ENCODE measurements at places on chromosomes 2 and 18.
A peak's percentile ranks its signal among the peaks of the same experiment; 100 is the strongest.

- DNase-seq: no peak
Measured at GRCh38 chr2:123693836-123694235, 331.3 kb upstream of the CNTNAP5 start.

- DNase-seq: no peak
Measured at GRCh38 chr2:180472133-180472532, 465.0 kb upstream of the CWC22 start.

- DNase-seq: no peak
Measured at GRCh38 chr2:186645999-186646398, 47.9 kb upstream of the FAM171B start.

DNA sequence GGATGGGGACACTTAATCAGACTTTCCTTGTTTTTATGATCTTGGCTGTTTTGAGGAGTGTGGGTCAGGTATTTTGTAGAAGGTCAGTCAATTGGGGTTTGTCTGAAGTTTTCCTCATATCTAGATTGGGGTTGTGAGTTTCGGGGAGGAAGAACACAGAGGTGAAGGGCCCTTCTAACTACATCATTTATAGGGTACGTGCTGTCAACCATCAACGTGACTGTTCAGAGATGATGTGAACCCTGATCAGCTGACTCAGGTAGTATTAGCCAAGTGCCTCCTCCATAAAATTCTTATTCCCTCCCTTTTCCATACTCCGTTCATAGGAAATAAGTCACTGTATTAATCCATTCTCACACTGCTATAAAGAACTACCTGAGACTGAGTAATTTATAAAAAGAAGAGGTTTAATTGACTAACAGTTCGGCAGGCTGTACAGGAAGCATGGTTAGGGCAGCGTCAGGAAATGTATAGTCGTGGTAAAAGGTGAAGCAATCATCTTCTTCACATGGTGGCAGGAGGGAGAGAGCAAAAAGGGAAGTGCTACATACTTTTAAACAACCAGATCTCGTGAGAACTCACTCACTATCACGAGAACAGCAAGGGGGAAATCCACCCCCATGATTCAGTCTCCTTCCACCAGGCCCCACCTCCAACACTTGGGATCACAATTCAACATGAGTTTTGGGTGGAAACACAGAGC lies 547.1 kb upstream of the LINC00305 start:
- peak; percentile 44 for DNase-seq

- DNase-seq: no peak
Measured at GRCh38 chr2:26971911-26972786, 1.7 kb downstream of the MAPRE3 start.

- DNase-seq: no peak
Measured at GRCh38 chr2:196589419-196589818, 50.1 kb upstream of the CCDC150 start.

GRCh38 chr2:27079233-27080139 lies 1.1 kb downstream of the EMILIN1 start:
- no peak for DNase-seq

- no peak for DNase-seq
Measured at GRCh38 chr18:3458378-3458777, 8.4 kb downstream of the TGIF1 start.

DNA sequence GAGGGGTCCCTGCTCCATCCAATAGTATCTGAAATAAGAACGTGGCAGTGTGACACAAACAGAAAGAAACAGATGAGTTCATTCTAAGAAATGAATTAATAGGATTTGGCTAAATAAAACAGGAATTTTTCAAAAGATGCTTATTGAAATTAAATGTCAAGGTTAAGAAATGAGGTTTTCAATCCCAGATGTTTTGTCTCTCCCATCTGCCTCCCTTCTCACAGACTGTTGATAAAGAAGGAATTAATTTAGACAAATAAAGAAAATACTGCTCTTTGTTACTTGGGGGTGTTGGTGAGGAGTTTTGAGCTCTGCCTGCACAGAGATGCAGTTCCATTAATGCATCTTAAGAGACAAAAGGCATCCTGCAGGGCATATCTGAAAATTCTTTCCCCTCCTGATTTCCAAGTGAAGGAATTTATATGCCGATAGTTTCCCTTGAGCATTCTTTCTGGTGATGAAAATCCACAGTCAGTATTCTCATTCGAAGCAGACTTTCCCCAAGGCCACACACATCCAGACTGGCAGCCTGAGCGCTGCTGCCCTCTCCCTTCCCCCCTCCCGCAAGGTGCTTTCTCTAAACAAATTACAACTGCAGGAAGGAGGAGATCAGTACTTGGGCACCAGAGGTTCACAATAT lies 385.4 kb upstream of the RND3 start:
- no peak for DNase-seq

- DNase-seq: no peak
Measured at GRCh38 chr2:28325567-28326468, 66.8 kb upstream of the FOSL2 start.

- DNase-seq: no peak
Measured at GRCh38 chr2:26494891-26495290, 17.0 kb upstream of the OTOF start.

GRCh38 chr2:38775921-38776225 lies 2.1 kb upstream of the GEMIN6 start:
- no peak for DNase-seq

GRCh38 chr18:79328887-79329286 lies 66.8 kb upstream of the NFATC1 start:
- DNase-seq: no peak

DNA sequence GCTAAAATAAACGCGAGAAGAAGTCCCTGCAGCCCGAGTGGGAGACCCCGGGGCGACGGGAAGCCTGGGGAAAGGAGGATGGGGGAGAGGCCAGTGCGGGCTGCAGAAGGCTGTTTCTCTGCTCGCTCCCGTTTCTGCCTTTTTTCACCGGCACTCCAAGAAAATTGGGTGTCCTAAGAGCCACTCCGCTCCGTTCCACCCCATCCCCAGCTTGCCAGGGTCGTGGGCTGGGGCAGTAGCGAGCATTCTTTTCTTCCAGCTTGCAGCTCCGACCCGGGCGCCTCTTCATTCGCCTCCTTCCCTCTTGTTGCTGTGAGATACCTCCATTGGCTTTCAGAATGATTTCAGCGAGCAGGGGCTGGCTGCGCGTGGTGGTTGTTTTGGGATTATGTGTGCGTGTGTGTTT lies 1.1 kb downstream of the HOXD3 start:
- no peak for DNase-seq

DNA sequence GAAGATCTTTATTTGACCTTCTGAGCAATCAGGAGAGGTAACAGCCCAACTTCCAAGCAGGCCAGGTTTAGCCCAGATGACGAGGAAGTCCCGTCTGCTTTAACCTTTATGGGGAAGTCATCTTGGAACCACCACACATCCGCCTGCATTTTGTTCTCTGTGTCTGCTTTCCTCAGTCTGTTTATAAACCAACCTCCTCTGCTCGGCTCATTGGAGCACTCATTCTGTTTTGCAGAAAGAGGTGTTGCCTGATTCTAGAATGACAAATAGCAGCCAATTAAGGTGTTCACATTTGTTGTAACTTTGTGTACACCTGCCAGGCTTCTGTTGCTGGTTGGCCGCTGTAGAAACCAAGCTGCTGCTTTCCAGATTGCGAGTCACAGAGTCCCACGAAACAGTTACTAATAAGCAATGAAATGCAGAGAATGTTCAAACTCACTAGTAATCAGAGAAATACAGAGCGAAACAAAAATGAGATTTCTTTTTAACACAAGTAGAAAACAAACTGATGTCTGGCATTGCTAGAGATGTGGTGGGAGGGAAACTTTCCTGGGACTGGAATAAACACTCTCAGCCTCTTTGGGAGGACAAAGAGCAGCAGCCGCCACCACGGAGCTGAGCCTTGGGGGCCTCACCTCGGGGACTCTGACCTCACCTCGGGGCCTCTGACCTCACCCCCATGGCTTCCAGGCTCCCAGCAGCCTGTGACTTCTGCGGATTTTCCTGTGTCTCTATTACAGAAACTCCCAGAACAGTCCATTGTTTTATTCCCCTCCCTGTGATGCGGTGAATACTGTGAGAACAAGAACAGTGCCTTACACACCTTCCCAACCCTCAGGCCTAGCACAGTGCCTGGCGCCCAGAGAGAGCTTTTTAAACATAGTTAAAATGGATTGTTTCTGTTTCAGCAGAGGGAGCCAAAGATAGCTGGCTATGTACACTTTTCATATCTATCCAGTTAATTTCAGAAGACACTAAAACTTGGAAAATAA lies 64.0 kb downstream of the MBP start:
- no peak for DNase-seq

- DNase-seq: no peak
Measured at GRCh38 chr18:6610466-6610865, 119.0 kb upstream of the ARHGAP28 start.

- no peak for DNase-seq
Measured at GRCh38 chr2:25257032-25257552, 84.6 kb downstream of the DNMT3A start.

GRCh38 chr2:176110415-176111308 lies 3.6 kb downstream of the HOXD11 start:
- DNase-seq: no peak

DNA sequence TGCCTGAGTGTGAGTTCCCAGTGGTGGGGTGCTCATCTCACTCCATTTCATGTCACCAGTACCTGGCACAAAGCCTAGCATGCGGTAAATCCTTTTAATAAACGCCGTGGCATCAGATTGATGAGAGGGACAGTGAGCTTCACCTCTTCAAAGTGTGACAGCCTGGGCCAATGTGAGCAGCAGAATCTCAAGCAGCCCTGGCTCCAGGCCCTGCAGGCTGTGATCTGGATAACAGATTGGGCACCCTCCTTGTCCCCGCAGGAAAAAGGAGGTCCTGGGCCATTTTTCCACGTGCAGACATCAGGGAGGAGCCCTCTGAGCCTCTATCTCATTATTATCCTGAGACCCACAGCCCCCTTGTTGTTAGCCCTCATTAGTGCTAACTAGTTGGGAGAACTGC lies 34.8 kb downstream of the TET3 start:
- DNase-seq: no peak

DNA sequence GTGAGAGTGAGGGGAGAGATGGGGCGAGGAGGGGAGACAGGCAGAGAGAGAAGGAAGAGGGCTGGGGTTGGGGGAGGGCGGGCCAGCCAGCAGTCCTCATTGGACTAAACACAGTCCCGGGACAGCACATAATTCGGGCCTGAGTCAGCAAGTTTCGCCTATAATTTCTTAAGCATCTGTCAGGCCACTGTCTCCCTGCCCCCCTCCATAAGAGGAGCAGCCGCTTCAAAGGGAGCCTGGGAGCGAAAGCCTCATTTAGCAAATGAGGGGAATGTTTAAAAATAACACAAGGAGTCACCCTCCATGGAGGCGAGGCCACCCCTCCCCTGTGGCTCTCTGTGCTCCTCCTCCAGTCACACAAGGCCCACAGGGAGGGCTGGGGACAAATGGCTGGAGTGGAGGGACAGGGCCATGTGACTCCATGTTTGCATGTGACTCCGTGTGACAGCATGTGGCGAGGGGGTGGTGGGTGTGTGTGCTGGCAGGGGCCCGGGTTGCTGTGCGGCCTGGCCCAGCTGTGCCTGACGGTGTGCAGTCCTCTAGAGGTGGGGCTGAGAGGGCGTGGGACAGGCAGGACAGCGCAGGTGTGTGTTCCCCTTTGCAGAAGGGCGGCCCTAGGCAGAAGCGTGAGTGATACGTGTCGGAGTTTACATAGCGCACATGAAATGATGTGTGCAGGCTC lies 162.4 kb downstream of the CELF4 start:
- no peak for DNase-seq

Data from AML-193 (cell line).